Urinary bladder (tissue), 4 donors: ENCODE measurements at places on chromosomes 13 and 19.

GRCh38 chr19:38061294-38061693 is 154.3 kb downstream of the SIPA1L3 start:
- no peak for DNase-seq

- DNase-seq: no peak
These were observed 23.0 kb upstream of the ZNF536 start for GRCh38 chr19:30349131-30349730.

DNA sequence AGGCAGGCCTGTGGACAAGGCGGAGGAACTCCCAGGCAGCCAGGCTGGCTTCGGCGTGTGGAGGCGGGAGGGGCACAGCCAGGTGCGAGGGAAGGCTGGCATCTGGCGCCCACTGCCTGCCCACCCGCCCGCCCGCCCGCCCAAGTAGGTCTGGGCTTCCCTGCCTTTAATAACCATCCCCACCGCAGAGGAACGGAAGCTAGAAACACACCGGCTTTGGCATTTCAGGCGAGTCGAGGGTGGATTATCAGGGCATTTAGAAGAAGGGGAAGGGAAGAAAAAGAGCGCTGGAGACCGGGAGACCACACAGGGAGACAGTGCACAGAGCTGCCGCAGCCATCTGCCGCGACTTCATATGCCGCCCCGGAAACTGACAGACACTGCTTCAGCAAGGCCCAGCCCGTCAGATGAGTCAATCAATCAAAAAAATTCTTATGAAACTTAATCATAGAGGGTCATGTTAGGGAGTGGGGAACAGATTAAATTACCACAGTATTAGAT is 199.7 kb downstream of the TSHZ3 start:
- DNase-seq: no peak

DNA sequence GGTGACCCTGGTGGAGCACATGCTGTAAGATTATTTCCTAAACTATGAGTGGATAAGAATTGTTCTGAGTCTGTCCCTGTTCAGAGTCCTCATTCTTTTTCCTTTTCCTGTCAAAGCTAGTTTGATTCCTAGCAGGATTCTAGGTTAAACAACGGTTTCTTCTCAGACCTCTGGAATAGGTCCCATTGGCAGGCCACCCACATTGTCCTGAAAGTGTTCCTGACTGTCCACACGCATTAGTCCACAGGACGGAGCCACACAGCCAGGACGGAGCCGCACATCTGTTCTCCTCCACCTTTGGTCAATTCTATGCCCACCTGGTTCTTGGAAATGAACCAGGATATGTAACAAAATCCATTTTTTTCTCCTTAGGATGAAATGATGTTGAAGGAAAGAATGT is 46.1 kb downstream of the ANKRD10 start:
- no peak for DNase-seq

- DNase-seq: no peak
These were observed 44.7 kb downstream of the GARRE1 start for GRCh38 chr19:34298891-34299520.

DNA sequence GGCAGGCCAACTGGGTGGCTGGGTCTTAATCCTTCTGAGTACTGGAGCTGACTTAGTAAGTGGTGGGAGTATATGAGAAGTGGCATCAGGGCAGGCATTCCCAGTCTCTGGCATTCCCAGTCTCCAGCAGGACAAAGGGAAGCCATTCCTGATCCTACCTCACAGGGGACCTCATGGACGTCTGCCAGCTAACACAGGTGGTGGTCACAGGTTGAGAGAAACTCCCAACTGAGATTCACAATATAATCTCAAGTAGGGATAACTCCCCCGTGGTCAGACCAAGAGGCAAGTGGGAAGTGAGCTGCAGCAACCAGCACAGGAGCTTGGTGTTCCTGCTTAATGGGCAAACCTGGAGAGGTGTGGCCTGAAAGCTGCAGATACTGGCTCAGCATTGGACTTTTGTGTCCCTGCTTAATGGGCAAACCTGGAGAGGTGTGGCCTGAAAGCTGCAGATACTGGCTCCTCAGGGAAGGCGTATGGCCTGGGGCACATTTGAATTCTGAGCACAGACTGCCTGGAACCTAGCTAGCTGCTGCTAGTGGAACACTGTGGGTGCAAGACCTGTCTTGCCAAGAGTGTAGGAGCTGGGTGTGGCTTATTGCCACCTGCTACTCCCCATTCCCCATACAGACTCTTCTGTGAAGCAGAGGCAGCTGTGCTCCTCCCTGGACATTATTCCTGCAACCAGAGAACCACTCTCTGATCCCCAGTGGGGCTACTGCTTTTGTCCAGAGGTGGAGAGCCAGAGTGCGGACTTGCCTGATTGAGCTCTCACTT is 25.9 kb upstream of the OR10H2 start:
- no peak for DNase-seq

DNA sequence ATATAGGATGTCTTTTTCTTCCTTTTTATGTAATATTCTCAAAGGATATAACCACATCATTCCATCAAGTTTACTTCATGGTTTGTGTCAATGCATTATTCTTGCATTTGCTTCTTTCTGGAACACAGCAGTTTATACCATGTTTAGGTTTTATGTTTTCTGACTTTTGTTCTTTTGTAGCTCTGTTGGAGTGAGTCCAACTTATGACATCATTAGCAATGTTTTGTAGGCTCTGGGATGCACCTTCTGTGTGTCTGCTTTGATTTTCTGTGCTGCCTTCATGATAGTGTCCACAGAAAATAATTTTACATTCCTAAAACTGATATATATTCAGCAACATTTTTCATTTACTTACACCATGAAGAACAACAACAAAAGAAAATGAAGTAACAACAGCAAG is 68.9 kb downstream of the SHISA2 start:
- DNase-seq: no peak

DNA sequence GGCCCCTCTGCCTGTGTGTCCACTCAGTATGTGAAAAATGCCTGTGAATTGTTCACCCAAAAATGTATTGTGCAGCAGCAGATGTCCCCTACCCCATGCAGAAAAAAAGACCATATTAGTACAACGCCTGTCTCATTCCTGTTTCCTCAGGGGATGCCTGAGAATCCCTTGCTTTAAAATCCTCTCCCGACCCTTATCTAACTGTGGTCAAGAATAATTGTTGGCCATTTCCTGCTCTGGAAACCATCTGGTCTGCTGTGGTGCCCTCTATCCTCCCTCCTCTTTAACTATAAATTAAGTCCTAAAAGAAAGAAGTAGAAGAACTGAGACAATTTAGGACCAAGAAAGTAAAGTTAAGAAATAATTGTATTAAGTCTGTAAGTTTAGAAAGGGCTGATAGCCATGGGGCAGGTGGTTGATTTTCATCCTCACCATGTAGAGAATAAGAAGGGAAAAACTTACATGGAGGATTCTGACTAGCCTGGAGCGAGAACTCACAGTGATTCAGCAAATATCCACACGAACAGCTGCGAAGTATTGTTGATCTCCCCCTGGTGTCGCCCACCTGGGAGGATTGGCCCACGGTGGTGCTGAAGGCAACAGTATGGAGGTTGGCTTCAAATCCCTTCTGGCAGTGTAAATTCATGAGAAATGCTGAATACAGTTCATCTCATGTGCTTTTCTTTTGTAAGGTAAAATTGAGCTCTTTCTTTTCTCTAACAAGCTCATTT is 85.6 kb downstream of the COL4A2 start:
- DNase-seq: no peak

DNA sequence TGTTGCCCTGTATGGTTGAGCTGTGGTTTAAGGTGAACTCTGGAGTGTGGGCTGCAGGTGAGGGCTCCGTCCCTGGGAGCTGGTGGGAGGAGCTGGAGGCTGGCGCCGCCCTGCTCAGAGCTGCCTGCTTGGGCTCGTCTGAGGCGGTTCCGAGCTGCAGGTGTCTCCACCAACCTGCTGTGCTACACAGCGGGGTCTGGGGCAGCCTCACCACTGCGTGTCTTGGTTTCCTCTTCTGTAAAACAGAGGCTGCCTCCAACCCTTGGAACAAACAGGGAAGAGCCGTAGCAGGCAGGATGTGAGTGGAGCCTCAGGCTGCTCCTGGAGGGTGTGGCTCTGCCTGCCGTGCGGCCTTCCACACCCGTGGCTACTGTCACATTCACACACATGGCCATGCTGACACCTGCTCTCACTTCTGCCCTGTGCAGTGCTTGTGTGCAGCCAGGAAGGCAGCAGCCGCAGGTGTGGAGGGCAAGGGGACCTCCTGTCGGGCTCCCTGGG is 21.4 kb downstream of the NAXD start:
- no peak for DNase-seq

- DNase-seq: no peak
These were observed 579.5 kb downstream of the UQCRFS1 start for GRCh38 chr19:28633319-28634018.

DNA sequence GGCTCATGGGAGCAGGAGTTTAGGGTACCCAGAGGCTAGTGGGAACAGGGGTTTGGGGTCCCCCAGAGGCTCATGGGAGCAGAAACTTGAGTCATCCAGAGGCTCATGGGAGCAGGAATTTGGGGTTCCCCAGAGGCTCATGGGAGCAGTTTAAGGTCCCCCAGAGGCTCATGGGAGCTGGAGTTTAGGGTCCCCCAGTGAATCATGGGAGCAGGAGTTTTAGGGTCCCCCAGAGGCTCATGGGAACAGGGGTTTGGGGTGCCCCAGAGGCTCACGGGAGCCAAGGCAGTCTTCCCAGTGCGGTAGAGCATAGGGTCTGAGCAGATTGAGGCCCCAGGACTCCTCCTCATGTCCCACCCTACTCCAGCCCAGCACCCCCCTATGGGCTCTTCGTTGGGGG is 8.6 kb upstream of the FLT3LG start:
- DNase-seq: no peak

GRCh38 chr13:59423708-59424340 is 739.9 kb downstream of the DIAPH3 start:
- no peak for DNase-seq

- no peak for DNase-seq
These were observed 34.0 kb upstream of the USE1 start for GRCh38 chr19:17180997-17181702.

DNA sequence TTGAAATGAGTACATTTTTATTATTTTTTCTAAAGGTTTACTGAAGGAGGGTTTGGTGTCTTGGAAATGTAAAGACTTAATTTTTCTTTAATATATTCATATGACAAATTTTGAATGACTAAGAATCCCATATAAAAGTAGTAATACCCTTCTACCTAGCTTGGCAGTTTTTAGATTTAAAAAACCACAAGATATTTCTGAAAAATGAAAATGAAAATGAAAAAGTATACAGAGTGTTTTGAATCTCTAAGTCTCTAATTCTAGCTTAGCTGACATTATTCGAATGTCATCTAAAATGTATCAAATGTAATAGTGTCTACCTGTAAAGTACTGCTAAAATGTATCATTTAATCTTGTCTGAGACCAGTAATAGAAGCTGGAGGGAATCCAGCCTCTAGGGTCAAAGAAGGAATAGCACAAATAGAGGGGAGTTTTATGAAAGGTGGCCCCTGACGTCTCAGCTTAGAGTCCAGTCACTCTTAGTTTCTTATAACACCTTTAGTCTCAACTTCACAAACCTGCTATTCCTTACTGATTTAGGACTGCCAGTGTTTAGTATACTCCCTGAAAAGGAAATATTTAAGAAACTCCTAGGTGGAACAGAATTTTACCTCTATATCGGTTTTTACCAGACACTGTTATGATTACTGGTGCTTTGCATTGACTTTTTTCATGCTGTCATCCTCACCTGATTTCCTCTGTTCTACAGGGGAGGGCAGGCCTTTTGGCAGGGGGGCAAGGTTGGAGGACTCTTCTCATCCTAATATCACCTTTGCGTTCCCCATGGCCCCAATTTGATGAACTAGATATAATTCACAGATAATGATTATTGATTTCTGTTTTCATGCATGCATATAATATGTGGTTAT is 16.2 kb upstream of the MIR17HG start:
- no peak for DNase-seq

- peak; percentile 58 for DNase-seq
These were observed 40.8 kb downstream of the BBC3 start for GRCh38 chr19:47190167-47190727.

DNA sequence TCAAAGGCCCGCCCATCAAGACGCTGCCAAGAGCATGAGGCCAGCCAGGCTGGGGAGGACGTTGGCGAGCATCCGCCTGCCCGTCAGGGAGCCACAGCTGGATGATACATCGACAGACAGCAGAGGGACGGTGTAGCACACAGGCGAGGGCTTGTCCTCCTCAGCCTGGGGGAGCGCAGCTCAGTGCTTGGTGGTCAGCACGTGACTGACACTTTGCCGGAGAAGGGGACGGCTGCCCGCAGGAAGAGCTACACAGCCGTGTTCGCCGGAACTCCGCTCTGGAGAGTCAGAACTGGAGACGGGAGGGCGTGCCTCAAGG is 34.1 kb downstream of the CSNK1G2 start:
- no peak for DNase-seq

GRCh38 chr13:101579281-101579802 is 126.9 kb downstream of the ITGBL1 start:
- no peak for DNase-seq

DNA sequence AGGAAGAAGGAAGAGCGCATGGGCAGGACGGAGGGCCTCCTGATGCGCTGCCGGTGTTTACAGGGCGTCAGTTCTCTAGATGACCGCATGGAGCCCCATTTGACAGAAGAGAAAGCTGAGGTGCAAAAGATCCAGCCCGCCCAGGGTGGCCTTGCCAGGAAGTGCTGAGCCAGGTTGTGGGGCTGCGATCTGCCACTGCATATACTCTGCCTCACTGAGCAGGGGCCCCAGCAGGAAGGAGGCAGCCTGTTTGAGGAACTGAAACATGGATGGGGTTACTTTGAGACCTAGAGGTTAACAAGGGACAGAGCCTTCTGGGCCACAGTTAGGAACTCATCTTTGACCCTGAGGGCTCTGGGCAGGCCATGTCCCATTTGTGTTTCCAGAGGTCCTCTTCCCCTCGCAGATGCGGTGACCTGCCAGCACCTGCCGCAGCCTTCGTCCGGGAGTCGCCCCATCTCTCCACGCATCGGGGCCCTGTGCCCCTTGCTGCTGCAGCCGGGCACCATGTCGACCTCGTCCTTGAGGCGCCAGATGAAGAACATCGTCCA is 3.2 kb downstream of the EPN1 start:
- no peak for DNase-seq

DNA sequence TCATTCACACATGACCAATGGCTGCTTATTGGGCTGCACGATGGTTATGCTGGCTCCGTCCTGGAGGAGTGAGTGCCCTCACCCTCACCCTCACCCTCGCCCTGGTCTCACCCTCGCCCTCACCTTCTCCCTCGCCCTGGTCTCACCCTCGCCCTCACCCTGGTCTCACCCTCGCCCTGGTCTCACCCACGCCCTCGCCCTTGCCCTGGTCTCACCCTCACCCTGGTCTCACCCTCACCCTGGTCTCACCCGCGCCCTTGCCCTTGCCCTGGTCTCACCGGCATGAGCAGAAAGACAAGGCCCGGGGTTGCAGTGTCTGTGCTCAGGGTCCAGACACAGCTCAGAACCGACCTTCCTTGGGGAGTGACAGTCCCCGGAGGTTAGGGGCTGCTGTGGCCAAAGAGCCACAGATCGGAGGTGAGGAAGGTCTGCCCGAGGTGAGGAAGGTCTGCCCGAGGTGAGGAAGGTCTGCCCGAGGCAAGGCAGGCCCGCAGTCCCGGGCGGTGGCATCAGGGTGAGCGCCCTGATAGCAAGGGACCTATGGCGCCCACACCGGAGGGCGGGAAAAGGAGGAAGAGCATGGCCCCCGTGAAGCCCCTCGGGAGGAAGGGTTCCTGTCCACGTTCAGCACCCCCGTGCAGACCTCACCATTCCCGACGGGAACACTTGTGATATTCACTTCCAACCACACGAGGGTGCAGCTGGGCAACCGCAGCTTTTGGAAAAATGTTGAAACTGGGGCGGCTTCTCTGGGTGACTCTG is 65.6 kb downstream of the MCF2L start:
- DNase-seq: no peak

GRCh38 chr19:33208371-33208895 is 14.3 kb downstream of the LRP3 start:
- no peak for DNase-seq
